Cortex of kidney (tissue), 1 donor: ENCODE measurements at places on chromosomes 7 and 10.

- no peak for DNase-seq
These were observed 128.1 kb downstream of the VIPR2 start for GRCh38 chr7:159016591-159016990.

DNA sequence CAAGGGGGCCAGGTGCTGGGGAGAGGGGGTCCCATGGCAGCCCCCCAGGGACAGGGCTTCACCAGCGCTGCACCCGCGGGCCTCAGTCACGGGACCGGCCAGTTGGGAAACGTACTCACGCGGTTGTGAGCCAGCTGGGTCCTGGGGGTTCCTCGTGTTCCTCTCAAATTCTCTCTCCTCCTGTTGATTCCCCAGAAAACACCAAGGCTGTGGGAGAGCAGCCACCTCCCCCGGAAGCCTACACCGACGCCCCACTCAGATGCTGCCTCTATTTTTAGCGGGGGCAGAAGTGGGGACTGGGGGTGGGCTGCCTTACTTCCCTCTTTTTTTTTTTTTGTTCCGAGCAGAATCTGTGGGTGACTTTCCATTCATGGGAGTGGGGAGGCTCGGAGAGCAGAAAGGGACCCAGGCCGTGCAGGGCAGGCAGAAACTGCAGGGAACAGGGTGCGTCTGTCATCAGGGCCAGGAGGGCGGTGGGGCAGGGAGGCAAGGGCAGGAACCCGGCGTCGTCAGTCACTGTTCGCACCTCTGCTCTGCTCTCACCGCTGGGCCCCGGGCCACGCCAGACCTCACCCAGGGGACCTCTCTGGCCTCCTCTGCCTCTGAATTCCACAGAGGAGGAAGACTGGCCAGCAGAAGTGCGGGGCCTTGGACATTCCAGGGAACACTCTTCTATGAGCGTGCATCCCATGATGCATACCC, 63.1 kb downstream of the CARD11 start:
- no peak for DNase-seq

DNA sequence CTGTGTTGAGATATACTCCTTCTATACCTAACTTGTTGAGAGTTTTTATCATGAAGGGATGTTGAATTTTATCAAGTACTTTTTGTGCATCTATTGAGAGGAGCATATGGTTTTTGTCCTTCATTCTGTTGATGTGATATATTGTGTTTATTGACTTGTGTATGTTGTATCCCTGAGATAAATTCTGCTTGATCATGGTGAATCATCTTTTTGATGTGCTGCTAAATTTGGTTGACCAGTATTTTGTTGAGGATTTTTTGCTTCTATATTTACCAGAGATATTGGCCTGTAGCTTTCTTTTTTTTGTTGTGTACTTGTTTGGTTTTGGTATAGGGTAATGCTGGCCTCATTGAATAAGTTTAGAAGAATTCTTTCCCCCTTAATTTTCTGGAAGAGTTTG, 32.4 kb downstream of the NEURL1 start:
- no peak for DNase-seq

- no peak for DNase-seq
These were observed 50.1 kb downstream of the HSPA12A start for GRCh38 chr10:116692225-116692624.

DNA sequence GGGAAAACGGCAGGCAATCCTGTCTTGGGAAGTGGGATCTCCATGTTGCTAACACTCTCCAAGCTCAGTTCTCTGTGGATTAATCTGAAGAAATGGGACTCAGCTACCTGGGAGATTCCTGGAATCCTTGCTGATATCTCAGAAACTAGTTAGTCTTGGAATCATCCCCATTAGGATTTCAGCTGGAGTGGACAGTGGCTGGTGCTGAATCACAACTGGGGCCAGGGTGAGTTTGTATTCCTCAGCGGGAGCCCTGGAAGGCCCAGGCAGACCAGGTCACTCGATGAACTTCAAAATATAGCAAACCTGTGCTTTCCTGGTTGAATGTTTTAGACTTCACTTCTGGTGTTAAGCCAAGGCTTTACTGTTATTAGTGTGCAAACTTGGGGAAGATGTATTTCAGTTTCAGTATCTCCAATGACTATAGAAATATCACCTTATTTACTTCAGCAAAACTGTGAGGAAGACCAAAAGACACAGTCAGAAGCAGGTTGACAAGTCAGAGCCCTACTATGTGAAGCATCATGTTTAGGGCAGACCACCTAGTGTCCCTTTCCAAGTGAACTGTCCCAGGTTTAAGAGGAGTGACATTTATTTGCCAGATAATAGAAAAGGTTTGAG, 126.1 kb downstream of the AOAH start:
- no peak for DNase-seq

DNA sequence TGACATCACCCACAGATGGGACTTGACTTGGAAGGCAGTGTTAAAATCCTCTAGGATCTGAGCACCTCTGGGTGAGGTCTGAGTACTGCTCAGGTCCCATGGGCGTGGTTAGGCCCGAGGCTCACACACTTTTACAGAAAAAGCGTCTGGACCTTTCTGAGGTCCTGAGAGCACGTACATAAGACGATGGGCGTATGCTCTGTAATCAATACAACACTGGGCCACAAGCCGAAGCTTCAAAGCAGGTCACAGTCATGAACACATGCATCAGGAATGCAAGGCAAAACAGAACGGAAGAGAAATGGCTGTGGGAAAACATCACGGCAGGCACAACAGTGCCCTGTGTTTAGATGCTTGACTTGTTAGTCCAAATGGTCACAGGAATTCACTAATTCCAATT, 112.2 kb downstream of the LARP4B start:
- DNase-seq = no peak
